ENCODE measurements at places on chromosomes 12 and 14.

GRCh38 chr12:82930301-82930700 lies 243.6 kb downstream of the TMTC2 start:
- no peak for DNase-seq

DNA sequence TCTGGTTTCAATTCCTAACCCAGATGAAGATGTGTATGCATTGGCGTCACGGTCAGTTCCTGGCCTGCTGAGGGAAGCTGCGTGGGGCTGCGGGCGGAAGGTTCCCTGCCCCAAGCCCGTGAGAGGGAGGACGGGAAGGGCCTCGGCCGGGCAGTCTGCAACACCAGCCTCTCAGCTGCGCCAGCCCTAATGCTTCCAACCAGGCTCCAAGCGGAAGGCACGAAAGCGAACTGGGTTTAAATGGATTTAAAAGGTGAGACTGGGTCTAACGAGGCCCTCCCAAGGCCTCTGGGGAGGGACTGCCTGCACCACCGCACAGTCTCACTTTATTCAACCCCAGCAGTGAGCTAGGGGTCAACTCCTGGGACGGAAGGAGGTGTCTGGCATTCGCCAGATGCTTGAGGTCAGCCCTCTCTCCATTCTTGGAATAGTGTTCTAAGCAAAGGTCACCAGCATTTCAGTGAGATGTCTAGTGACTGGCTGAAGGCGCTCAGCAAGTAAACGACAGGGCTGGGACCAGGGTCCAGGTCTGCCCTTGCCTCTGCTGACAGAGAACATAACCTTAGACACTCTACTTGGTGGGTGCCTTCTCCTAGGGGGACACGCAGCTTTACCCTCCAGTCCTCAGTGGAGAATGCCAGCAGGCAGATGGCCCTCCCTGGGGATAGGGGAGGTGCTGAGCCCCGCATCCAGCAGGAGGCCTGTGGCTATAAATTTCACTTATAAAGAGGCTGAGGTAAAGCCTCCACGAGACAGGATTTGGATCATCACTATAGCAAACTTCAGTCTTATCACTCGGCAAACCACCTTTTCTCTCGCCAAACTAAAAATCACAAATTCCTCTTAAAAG lies 92.2 kb downstream of the PIWIL1 start:
- no peak for DNase-seq

DNA sequence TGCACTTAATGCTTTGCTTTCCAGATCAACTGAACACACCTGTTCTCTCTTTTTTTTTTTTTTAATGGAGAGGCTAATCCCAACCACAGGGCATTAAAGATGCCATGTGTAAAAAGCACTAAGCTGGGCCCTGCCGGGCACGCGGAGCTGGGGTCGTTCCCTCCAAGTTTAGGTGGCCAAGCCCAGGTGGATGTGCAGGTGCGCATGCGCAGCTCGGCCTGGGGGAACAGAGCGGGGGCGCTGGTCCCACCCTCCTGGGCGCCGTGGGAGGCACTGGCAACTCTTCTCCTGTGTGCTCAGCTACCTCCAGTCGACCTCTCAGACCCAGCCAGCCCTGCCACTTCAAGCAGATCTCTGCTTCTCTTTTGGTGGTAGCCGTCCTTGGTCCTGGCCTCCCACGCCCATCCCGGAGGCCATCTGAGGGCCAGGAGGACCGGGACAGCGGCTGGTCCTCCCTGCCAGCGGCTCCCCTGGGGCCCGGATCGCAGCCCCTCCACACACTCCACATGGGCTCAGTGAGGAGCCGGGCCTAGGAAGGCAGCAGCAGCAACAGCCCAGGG lies 679.3 kb downstream of the BCL11B start:
- DNase-seq = no peak

DNA sequence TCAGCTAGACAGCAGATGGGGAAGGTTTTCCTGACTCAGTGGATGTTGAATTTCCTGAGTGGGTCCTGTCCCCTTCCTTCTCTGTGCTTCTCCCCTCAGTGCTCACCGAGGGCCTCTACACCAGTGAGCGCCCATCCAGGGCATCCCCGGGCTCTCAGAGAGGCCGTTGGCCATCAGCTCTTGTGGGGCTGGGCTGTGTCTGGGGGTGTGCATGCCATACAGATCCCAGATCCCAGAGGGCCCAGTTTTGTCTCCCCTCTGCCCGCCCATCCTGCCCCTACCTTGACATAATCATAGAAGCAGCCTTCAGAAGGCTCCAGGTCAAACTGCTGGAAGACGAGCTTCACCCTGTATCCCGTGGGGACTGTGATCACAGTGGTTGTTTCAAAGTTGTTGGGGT lies 1.1 kb downstream of the C1R start:
- no peak for DNase-seq

- peak; percentile 18 for DNase-seq
These were observed 85.4 kb downstream of the WSCD2 start for GRCh38 chr12:108214486-108214885.

- DNase-seq = no peak
These were observed 82.7 kb downstream of the GAS2L3 start for GRCh38 chr12:100656141-100656540.

DNA sequence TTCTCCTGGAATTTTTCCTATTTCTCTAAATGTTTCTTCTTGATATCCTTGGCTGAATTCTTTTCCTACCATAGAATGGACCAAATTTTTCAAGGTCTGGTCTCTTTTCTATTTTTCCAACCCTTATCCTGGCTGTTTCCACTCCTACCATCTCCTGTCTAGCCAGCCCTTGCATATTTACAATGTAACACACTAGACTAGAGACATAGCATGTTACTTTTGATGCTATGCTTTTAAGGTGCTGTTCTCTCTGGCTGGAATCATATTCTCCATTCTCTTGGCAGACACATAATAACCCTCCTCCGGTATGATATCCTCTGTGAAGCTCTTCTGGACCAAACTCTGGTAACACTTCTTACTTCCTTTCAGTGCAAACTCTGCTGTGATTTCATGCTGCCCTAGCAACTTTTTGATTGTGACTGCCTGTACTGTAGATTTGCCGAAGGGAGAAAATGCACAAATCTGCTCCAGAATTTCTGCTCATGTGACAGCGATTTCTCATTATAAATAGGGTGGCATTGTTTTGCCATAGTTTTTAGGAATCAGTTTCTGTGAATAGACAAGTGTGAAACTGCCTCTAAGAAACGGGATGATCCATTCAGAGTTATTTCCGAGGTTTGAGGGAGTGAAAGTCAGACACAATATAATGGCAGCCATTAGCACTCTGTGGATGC lies 284.4 kb downstream of the MDGA2 start:
- no peak for DNase-seq

DNA sequence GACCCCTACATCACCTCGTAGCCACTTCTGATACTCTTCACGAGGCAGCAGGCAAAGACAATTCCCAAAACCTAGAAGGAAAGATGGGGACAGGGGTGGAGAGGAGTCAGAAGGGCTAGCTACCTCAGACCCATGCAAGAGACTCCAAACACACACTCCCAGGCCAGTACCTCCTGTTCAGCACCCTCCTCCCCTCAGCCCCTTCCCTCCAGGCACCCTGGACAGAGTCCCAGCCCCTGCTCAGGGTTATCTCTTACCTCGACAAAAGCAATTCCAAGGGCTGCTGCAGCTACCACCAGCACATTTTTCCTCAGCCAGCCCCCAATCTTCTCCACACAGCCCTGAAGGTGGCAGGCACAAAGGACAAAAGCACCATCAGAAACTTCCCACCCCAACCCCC lies 3.3 kb downstream of the CD63 start:
- DNase-seq = no peak

DNA sequence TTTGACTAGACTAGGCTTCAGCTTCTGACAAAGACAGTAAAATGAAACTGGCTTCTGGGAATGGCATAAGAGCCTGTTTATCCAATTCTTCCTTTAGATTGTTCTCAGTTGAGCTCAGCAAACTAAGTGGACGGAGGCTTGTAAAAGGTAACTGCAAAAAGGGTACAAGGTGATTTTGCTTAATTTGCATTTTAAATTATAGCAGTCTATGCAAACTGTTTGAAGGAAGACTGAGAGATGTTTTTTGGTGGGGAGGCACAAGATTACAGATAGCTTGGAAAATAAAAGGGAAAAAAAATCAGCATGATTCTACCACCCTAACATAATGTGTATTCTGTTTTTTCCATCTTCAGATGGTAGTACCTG lies 5.0 kb downstream of the SUSD6 start:
- no peak for DNase-seq

GRCh38 chr12:6044082-6044481 lies 80.4 kb downstream of the VWF start:
- DNase-seq = no peak

DNA sequence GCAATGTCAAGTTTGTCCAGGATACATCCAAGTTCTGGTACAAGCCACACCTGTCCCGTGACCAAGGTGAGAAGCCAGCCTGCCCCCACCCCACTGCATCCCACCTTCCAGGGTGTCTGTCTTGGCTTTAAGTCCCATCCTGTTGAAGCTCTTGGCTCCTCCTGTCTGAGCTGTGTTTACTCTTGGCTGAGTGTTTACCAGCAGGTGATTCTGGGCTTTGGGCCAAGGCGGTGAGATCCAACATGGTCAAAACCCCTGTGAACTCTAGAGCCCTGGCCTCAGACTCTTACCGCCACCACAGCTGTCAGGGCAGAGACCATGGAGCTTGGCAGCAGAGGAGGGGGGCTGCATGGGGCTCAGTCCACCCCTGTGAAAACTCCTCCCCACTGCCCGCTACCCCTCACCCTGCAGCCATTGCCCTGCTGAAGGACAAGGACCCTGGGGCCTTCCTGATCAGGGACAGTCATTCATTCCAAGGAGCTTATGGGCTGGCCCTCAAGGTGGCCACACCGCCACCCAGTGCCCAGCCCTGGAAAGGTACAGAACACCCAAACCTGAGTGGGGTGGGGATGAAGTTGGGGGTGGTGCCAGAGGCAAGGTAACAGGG lies 11.6 kb downstream of the TNS2 start:
- DNase-seq = no peak

DNA sequence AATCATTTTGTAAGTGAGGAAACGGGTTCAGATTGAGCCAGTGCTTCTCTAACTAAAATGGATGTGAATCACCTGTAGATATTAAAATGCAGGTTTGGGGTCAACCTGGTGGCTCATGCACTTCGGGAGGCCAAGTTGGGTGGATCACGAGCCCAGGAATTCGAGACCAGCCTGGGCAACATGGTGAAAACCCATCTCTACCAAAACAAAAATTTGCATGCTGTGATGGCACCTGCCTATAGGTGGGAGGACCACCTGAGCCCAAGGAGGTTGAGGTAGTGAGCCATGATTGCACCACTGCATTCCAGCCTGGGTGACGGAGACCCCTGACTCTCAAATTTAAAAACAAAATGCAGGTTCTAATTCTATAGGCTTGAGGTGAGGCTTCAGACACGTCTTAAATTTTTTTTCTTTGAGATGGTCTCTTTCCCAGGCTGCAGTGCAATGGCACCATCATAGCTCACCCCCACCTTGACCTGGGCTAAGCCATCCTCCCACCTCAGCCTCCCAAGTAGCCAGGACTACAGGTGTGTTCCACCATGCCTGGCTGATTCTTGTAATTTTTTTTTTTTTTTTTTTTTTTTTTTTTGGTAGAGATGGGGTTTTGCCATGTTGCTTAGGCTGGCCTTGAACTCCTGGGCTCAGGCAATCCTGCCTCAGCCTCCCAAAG lies 9.0 kb downstream of the TUBA1C start:
- no peak for DNase-seq

DNA sequence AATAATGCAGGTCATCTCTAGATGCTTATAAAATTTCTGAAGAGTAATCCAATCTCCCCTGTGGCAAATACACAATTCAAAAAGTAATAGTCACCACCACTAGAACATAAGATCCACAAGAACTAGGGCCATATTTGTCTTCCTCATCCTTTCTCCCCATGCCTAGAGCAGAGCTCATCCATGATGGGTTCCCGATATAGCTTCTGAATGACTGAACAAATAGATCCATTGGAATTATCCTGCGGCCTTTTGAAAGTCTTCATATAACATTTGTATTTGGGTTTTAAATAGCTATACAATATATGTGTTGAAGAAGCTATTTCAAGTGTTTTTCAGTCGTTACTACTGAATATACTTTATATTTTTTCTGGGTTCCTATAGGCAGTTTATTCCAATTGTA lies 5.7 kb downstream of the DCN start:
- no peak for DNase-seq

DNA sequence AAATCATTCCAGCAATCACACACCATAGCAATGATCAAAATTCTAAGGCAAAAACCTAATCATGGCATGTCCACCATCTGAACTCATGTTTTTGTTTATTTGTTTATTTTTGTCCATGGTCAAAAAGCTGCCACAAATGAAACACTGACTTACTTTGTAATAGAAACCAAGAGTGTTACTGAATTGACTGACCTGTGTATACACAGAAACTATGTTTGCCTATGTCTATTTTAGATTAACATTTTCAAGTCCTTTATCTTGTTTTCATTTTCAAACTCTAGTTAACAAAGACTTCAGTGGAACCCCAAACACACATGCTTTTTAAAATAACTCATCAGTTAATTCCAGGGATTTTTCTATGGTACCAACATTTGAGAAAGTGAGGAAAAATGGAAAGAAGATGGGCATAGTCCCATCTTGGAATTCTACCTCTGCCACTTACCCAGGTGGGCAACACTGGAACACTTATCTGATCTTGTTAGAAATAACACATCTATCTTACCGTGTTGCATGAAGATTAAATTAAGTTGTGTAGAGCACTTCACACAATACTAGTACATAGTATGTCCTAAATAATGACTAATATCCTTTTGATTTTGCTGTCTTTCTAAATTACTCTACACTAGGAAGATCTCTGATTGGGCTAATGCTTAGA lies 6.4 kb downstream of the LUM start:
- no peak for DNase-seq

DNA sequence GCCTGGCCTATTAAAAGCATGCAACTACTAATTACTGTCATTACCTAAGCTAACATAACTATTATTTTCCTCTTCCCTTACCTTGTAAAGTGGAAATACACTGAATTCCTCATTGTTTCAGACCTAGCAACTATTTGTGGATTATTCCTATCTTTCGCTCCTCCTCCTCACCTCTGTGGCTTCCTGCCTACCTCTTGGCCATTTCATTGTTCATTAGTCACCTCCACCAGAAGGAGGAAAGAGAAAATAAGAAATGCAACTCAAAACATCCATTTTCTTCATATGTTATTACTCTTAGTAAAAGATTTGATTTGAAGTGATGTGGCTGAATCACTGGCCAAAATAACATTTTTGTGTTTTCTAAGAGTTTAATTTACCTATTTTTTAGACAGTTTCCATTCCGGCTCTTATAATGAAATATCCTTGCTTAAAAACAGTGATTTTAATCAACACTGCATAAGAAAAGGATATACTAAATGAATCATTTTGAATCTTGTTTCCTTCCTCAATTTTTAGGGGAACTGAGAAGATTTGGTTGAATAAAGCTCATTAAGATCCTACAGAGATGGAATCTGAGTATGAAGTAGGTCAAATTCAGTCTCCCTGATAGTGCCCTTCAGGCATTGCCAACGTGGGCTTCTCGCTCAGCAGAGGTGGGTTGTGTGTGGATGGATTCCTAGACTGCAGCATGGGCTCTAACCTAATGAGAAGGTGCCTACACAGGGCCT lies 27.6 kb upstream of the ARHGAP5 start:
- DNase-seq = no peak

DNA sequence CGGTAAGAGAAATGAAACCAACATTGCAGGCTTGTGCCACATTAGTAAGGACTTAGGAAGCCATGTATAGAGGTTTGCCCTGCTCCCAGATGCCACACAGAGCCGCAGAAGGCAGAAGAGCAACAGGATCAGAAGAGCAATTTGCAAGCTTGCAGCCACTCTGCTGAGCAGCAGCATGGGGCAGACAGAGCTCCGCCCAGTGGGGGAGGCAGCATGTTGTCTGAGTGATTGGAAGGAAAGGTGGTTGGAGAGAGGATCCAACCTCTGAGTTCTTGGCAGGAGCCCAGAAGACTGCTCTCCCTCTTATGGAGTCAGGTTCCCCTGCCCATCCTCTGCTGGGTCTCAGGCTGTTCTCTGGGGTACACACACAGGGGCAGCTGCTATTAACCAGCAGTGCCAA lies 2.3 kb upstream of the KRT6A start:
- DNase-seq = no peak
